ENCODE measurements at places on chromosomes 4 and X.
A peak's percentile ranks its signal among the peaks of the same experiment; 100 is the strongest.

GRCh38 chr4:187903106-187903505, 92.5 kb upstream of the ZFP42 start:
- no peak overlapping the region for H3K4me3 ChIP-seq
- H3K4me1 ChIP-seq: no peaks in the 10 kb centered on the region
- no peak for DNase-seq
- no peak overlapping the region for H3K27ac ChIP-seq
- H3K36me3 ChIP-seq: no peaks in the 10 kb centered on the region

DNA sequence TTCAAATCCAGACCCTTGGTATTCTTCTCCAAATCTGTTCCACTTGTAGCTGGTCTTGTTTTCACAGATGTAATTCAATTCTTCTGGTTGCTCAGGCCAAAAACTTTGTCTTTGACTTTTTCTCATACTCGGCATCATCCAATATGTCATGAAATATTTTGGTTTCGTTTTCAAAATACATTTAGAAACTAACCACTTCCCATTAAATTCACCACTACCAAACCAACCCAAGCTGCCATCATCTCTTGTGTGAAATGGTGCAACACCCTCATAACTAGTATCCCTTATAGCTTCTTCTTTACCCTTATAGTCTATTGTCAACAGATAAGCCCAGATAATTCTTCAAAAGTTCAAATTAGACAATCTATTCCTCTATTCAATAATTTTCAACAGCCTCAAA, 192.1 kb downstream of the PRR32 start:
- H3K27me3 ChIP-seq: no peaks in the 10 kb centered on the region
- no peak overlapping the region for H3K4me3 ChIP-seq

- no peak overlapping the region for H3K27ac ChIP-seq
- no peaks in the 10 kb centered on the region for H3K27me3 ChIP-seq
- H3K4me3 ChIP-seq: no peak overlapping the region
- no peaks in the 10 kb centered on the region for H3K4me1 ChIP-seq
- DNase-seq: no peak
Observed at GRCh38 chr4:164488114-164488513, 265.8 kb upstream of the SMIM31 start.

- H3K4me3 ChIP-seq: no peak overlapping the region
- no peaks in the 10 kb centered on the region for H3K36me3 ChIP-seq
- no peak for DNase-seq
- H3K27me3 ChIP-seq: no peaks in the 10 kb centered on the region
Observed at GRCh38 chr4:138233313-138234034, 8.7 kb downstream of the SLC7A11 start.

DNA sequence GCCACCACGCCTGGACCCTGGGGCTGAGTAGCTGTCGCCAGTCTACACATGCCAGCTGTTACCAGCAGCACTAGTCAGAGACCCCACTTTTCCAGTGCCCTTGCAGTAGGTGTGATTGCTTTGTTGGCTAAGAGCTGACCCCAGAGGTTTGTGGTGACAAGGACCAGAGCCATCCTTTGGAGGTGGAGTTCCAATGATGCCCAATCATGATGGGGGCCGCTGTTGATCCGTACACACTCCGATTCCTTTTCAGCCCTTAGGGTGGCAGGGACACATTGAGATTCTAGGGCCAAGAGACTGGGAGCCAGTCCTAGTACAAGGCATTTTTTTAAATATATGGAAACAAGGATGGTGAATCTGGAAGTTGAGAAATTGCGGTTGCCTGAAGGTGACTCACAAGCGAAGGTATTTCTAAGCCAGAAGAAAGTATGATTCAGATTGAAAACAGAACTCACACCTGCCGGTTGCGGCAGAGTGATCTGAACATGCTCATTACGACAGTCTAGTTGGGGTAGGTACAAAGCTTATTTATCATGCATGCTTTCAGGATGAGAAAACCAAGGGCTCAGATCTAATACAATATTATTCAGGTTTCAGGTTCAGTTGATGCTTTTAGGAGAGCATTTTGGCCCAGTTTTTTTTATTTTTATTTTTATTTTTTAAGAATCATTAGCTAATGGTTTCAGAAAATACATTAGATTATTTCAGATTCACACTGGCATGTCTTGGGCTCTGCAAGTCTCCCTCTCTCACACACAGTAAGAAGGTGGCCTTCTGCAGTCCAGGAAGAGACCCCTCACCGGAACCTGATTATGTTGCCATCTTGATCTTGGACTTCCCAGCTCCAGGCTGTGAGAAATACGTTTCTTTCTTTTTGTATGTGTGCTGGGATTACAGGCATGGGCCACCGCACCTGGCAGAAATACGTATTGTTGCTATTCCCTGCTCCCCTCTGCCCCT, 43.4 kb downstream of the SHROOM2 start:
- no peak for DNase-seq
- peaks cover 13% of the 10 kb centered on the region for H3K4me1 ChIP-seq
- H3K4me3 ChIP-seq: no peak overlapping the region
- H3K36me3 ChIP-seq: no peaks in the 10 kb centered on the region
- H3K27me3 ChIP-seq: no peaks in the 10 kb centered on the region

GRCh38 chrX:38800981-38801845, at the start of gene MID1IP1:
Gene MID1IP1 (plus strand): TSS chrX:38801459. CDS start chrX:38804947, 3,488 bp downstream.
- H3K27ac ChIP-seq: peak within 1 kb of the TSS; percentile 83
- H3K4me3 ChIP-seq: peak within 1 kb of the TSS; percentile 58
- H3K27me3 ChIP-seq: no peaks in the 10 kb centered on the region
- peaks cover 2% of the 10 kb centered on the region for H3K4me1 ChIP-seq

GRCh38 chr4:12612876-12613275, 871.3 kb downstream of the RAB28 start:
- no peaks in the 10 kb centered on the region for H3K4me1 ChIP-seq
- no peaks in the 10 kb centered on the region for H3K27me3 ChIP-seq
- H3K27ac ChIP-seq: no peak overlapping the region
- no peak for DNase-seq
- H3K36me3 ChIP-seq: no peaks in the 10 kb centered on the region

GRCh38 chr4:55524844-55525571, 21.7 kb downstream of the CLOCK start:
- no peak overlapping the region for H3K27ac ChIP-seq
- no peaks in the 10 kb centered on the region for H3K27me3 ChIP-seq
- no peak overlapping the region for H3K4me3 ChIP-seq
- no peak for DNase-seq
- no peaks in the 10 kb centered on the region for H3K36me3 ChIP-seq
- no peaks in the 10 kb centered on the region for H3K4me1 ChIP-seq

DNA sequence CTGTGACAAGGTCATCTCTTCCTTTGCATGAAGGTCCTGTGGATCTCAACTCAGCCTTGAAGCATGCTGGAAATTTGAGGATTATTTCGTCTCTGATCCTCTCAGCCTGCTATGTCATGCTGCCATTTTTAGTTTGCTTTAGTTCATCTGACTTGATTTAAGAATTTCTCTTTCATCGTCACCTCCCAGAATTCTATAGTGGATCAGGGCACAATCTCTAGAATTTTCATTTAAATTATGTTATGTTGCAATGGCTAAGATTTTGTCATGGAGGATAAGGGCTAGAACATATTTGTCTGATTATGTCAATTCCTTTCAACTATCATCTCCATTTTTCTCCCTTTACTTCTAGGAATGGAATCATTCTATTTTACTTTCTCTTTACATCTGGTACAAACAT, 98.8 kb downstream of the PCDH10 start:
- no peak for DNase-seq
- no peak overlapping the region for H3K4me3 ChIP-seq
- H3K27me3 ChIP-seq: no peaks in the 10 kb centered on the region
- no peak overlapping the region for H3K27ac ChIP-seq

DNA sequence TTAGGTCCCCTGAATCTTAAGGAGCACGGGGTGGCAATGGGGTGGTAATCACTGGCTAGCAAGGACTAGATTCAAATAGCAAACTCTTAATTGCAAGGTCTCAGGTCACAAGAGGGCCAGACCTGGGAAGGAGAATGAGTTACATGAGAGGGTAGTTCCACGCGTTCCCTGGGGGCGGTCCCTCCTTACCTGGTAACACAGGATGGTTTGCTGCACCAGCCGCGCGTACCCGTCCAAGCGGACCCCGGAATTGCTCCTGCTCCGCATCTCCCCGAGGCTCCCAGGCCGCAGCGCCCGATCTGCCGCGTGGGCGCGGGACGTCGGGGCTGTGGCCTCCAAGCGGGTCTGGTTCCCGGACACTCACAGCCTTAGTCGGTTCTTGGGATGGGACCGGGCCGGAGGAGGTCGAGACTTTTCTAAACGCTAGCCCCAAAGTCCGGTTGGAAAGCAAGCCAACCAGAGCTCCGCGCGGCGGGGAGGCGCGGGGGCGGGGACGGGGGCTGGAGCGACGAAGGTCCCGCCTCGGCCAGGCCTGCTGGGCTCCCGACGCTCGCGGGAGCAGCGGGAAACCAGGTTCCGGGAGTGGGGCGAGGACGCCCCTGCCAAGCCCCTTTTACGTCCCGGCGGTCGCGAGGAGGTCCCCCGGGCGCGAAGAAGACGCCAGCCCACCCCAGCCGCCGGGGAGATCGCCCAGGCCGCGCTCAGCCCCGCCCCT, at the start of gene PHKA2:
Gene PHKA2, minus strand, starts transcription at position 449 of the 715 bp plus-strand sequence. Its CDS starts 182 bp downstream, at position 267.
- H3K27me3 ChIP-seq: no peaks in the 10 kb centered on the region
- no peak for DNase-seq

DNA sequence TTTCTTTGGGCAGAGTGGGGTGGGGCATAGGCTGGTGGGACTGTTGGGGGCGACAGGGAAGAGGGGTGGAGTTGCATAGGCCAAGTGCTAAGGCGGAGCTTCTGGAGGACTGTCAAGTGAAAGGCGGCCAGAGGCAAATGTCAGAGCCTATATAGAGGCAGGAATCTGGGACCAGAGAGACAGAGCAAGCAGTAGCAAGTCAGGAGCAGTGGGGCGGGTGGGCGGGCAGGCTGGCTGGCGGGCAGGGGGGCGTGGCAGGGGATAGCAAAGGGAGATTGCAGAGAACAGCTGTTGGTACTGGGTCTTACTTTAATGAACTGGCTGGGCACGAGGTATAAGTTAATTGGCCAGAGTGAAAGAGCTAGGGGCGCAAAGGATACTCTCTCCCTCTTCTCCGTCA, 89.8 kb downstream of the RTL9 start:
- no peak overlapping the region for H3K4me3 ChIP-seq
- no peak for DNase-seq
- H3K27me3 ChIP-seq: no peaks in the 10 kb centered on the region
- H3K27ac ChIP-seq: no peak overlapping the region
- peaks cover 8% of the 10 kb centered on the region for H3K4me1 ChIP-seq

DNA sequence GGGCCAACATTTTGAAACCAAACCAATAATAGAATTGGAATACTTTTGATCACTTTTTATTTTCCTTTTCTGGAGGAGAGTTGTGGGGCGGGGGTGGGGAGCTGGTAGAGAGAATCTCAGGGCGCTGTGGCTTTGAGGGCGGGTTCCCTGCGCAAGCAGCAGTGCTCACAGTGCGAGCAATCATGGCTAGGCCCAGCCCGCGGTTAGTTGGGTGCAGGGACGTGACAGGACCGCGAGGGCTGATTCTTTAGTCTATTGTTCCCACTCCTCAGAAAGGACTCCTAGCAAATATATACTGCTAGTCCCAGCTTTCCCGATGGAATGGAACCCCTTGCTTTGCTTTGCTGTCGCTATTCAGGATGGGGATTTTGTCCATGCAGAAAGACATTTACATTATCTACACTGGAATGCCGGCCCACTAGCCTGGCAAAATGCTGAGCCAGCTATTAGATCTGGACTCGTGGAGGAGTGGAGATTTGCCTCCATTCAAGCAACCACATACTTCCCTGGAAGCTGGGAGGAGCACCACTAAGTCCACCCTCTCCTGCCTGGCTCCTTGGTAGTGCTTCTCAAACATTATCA, 23.9 kb upstream of the APLN start:
- no peak for DNase-seq
- no peak overlapping the region for H3K4me3 ChIP-seq
- H3K4me1 ChIP-seq: no peaks in the 10 kb centered on the region

DNA sequence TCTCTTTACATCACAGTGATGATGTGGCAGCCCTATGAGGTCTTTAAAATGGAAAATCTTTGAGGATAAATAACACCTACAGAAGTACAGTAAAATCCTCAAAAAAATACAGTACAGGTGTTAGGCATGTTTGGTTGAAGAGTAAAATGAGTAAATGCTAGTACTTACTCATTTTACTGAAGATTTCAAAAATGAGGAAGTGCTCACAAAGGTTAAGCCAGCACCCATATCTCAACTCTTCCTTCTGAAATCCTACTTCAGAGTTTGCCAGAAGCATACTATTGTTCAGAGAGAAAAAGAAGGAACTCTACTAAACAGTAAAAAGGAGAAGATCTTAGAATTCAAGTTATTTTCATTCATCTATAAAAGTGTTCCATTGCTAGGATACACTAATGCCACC, 130.9 kb downstream of the CBR4 start:
- no peaks in the 10 kb centered on the region for H3K4me1 ChIP-seq
- no peak for DNase-seq
- no peak overlapping the region for H3K27ac ChIP-seq
- no peaks in the 10 kb centered on the region for H3K27me3 ChIP-seq

All from neuronal stem cell (in vitro differentiated cells).